ENCODE measurements at places on chromosomes 4 and X.

DNA sequence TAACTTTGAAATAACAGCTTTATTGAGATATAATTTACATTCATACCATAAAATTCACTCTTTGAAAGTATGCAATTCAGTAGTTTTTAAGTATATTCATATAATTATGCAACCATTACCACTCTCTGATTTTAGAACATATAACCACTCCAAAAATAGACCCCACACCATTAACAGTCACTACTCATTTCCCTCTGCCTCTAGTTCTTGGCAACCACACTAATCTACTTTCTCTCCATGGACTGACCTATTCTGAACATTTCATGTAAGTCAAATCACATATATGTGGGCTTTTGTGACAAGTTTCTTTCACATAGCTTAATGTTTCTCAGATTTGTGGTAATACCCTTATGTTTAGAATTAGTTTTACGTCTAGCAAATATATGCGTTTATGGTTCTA lies 19.5 kb upstream of the GLRA3 start:
- no peak for DNase-seq

DNA sequence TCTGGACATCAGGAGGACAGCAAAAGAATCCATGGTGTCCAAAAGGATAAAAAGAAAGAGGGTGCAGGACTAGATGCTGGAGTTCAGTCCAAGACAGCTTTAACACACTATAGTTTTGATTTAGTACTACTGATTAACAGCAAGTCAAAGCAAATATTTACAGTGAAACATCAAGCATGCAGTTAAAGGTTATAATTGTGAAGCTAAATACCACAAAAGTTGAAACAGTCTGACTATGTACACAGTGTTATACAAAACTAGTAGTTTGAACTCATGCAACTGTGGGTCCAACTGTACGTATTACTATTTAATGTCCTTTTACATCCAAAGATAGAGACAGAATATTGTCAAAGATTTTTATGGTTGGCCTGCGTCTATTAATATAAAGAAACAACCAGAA lies 57.6 kb downstream of the CHIC2 start:
- DNase-seq: no peak

DNA sequence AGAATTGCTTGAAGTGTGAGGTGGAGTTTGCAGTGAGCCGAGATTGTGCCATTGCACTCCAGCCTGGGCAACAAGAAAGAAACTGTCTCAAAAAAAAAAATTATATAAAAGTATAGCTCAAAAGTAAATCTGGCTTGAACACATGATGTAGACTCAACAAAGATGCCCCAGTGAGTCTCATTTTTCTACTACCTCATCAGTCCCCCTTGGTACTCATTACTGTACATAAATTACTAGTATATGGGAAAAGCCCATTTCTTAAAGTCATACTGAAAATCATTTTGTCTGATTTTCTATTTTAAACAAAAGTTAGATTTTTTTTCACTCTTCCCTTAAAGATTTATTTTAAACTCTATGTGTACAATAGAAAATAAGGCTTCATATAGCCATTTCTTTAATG lies 39.2 kb downstream of the FAM241A start:
- DNase-seq: no peak

GRCh38 chrX:47227334-47227583 lies 5.5 kb upstream of the USP11 start:
- DNase-seq: no peak

DNA sequence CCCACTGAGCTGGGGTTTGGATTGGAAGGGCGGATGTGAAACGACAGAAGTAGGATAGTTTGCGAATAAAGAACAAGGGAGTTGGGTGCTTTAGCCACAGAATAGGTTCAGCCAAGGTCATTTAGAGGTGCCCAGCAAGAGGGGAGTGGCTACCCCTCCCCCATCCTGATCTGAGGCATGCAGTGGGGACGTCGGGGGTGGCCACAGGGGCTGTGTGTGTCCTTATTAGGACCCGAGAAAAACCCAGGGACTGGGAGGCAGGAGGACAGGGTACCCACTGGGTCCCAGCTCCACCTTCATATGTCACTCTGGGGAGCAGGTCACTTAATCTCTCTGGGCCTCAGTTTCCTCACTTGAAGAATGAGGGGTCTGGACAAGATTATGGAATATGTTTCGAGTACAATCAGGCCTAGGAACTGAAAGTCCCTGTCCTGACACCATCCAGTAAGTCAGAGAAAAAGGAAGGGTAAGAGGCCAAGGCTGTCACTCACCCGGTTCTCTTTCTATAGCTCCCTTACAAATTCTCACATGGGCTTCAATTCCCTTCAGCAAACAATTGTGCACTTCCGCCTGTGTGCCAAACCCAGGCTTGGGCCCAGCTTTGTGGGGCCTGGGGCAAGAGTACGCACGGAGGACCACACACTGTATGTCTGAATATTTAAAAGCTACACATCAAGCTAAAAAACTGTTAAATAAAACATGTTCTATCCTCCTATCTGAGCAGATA lies 4.2 kb upstream of the NYX start:
- no peak for DNase-seq

- DNase-seq: no peak
These were observed 73.8 kb downstream of the CD38 start for GRCh38 chr4:15851969-15852368.

- DNase-seq: no peak
These were observed at the start of gene BEX3 for GRCh38 chrX:103376118-103376978. BEX3 (plus strand) TSS chrX:103376538; CDS start chrX:103377522, 984 bp downstream.

DNA sequence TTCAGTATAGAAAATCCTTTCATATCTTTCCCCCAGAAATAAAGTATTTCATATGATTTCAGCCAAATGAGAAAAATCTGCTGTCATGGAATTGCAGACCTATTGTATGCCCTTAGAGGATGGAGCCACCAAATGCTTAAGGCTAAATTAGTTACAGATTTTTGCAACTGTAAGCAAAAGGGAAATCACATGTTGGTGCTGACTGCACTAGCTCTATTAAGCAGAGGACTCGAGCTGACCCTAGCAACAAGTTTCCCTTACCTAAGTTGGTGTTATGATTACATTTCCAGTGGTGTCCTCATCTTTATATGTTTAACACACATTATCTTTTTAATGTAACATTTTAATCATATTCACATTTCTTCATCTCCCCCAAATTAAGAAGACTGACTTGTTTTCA lies 58.3 kb upstream of the DOCK11 start:
- no peak for DNase-seq

DNA sequence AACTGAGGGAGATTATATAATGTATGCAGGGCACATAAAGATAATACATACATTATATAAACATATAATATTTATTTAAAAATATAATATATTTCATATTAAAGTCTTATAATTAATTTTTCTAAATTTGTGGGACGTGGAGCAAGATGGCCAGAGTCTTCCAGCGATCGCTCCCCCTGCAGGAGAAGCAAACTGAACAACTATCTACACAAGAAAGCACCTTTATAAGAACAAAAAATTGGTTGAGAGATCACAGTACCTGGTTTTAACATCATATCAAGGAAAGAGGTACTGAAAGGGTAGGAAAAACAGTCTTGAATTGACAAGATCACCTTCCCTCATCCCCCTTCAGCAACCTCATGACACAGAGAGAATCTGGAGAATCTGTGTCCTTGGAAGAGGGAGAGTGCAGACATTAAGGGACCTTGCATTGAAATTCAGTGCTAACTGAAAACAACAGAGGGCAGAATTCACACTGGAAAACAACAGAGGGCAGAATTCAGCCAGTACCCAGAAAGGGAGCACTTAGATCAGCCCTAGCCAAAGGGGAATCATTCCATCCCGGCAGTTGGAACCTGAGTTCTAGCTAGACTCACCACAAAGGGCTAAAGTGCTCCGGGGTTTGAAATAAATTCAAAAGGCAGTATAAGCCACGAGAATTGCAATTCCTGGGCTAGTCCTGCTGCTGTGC lies 262.5 kb upstream of the NDST3 start:
- DNase-seq: no peak

DNA sequence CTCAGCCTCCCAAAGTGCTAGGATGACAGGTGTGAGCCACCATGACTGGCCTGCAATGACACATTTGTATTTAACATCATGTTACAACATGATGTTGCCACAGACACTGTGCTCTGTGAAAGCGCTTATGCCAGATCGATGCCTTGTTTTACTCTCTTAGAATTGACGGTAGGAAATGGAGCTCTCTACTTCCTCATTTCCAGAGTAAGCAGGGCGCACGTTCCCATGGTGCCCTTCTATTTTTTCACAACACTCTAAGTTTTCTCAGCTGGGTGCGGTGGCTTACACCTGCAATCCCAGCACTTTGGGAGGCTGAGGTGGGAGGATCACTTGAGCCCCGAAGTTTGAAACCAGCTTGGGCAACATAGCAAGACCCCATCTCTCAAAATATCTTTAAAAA lies 60.7 kb upstream of the DHRSX start:
- DNase-seq: peak; percentile 1

- no peak for DNase-seq
These were observed 198.2 kb downstream of the DCHS2 start for GRCh38 chr4:154293427-154293826.

DNA sequence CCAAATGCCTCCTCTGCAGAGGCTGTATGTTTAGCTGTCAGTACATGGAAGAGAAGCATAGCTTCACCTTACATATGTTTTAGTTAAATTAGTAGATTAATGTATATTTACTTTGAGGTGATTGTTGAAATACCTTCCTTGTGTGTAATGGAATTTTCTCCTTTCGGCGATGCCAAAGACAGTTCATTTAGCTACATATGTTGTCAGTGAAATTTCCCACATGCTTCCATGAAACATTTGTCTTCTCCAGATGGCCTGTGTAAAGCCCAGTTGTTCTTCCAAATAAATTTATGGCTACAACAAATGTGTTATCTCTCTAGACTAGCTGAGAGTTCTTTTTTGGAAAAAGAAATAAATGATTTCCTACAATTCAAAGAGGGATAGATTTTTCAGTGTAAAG lies 95.2 kb downstream of the GPAT3 start:
- no peak for DNase-seq
